ENCODE measurements at places on chromosomes 4 and X. TPM values are rescaled to one million over a fixed set of nuclear protein-coding genes. Genes with fewer than 3 reads are reported as not detected.

FRAS1 gene
- not detected for total RNA-seq

GAGE1 gene
- total RNA-seq: not detected

BBS7 gene
- total RNA-seq: 8.0 TPM

DNA sequence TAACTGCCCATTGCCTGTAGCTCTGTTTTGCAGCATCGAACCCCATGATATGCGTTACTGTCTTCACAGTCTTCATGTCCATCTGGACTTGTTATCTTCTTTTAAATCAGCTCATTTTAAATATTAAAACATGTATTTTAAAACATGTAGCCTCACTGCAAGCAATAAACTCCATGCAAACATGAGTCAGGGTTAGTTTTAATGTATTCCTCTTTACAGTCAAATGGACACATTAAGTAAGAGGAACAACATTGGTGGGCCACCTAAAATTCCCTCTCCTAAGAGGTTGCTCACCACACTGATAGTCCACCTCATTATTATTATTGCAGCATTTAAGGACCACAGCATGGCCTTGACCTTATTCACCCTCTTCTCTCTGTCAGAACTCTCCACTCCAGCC, 74.1 kb downstream of the CLCN5 start:
- no peak for DNase-seq

Measured in M059J (cell line).